ENCODE measurements at places on chromosomes 7 and 10.

DNA sequence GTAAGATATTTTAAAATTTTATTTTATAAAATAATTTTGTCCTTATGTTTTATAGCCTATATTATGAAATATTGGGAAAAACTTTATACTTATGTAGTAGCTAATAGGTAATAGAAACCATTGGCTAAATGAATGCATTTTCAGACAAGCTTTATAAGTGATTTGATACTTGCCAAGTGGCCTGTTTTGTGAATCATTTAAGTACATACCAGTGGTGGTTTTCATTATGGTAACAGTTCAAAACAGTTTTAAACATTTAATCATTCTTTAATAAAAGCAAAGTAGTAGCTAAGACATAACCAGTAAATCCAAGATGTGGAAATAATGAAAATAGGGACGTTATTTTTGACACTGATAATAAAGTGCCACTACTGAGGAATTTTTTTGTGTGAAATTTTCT lies 182.2 kb downstream of the PHF14 start:
- peak; percentile 18 for DNase-seq

DNA sequence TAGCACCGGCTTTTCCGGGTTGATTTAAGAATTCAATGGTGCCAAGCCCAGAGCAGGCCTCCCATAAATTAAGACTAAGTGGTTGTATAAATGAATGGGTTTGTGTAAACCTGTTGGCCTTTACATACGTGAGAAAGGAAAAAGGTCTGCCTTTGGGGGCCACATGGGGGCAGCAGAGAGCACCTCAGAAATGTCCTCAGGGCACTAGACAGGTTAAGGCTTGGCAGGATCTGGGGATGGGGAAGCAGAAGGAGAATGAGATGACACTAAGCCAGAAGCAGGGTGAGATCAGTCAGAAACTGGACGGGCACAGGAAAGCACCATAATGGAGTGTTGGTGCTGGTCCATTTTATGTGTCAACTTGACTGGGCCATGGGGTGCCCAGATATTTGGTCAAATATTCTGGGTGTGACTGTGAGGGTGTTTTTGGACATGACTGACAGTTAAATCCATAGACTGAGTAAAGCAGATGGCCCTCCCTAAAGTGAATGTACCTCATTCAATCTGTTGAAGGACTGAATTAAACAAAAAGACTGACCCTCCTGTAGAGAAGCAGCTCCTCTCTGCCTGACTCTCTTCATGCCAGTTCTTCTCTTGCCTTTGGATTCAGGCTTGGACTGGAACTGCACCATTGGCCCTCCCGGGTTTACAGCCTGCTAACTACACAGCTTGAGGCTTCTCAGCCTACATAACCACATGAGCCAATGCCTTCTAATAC lies 58.9 kb downstream of the FRMPD2 start:
- no peak for DNase-seq

GRCh38 chr7:71486856-71487628 lies 355.1 kb downstream of the GALNT17 start:
- DNase-seq, result peak; percentile 35

- DNase-seq, result no peak
Observed at GRCh38 chr10:58920655-58921003, 255.8 kb upstream of the PHYHIPL start.

- no peak for DNase-seq
Observed at GRCh38 chr7:21942955-21943354, 2.7 kb downstream of the CDCA7L start.

GRCh38 chr10:12412666-12413368 lies 63.5 kb downstream of the CAMK1D start:
- DNase-seq, result no peak

- peak; percentile 96 for DNase-seq
Observed at GRCh38 chr7:79282882-79283602, 170.4 kb downstream of the MAGI2 start.

DNA sequence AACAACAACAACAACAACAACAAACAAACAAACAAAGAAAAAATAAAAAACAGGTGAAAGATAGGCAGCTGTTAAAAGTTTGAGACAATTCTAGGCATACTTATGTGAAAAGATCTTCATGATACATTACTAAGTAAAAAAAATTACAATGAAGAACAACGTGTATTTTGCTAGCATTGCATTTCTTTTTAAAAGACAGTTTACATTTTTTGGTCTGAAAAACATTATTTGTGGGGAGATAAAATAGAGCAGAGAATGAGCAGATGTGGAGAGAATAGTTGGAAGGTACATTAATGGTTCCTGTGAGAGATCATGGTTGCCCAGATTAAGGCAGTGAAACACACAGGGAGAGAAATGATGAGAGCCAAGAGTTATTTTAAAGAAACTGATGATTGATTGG lies 210.2 kb upstream of the MKLN1 start:
- DNase-seq, result no peak

DNA sequence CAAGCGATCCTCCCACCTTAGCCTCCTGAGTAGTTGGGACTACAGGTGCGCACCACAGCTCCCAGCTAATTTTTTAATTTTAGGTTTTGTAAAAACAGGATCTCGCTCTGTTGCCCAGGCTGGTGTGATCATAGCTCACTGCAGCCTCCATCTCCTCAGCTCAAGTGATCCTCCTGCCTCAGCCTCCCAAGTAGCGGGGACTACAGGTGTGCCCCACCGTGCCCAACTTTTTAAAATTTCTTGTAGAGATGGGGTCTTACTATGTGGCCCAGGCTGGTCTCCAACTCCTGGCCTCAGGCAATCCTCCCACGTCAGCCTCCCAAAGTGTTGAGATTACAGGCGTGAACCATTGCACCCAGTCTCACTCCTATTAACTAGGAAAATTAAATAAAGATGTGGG lies 7.5 kb downstream of the TMEM225B start:
- DNase-seq, result no peak

DNA sequence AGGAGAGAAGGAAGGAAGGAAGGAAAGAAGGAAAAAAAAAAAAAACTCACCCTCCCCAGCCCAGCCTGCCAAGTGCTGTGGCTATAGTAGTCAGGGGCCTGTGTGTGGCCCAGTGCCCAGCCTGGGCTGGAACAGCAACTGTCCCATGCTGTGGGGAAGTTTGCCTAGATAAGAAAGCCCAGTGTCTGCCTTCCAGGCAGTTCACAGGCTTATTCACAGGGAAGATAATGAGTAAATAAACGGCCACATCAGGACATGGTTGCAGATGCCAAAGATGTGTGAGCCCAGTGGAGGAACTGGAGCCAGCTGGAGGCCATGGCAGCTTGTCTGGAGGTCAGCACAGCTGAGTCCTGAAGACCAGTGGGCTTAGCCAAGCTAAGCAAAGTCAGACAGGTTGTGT lies 132.4 kb upstream of the FOXK1 start:
- DNase-seq, result no peak

- no peak for DNase-seq
Observed at GRCh38 chr7:30971840-30972563, 8.2 kb downstream of the GHRHR start.

GRCh38 chr10:98295907-98296306 lies 27.9 kb upstream of the LOXL4 start:
- peak; percentile 20 for DNase-seq

- DNase-seq, result no peak
Observed at GRCh38 chr7:158676906-158677305, 27.7 kb downstream of the NCAPG2 start.

GRCh38 chr10:9096288-9096687 lies 1041.8 kb downstream of the GATA3 start:
- no peak for DNase-seq

- DNase-seq, result no peak
Observed at GRCh38 chr10:119301397-119301796, 94.0 kb downstream of the GRK5 start.

DNA sequence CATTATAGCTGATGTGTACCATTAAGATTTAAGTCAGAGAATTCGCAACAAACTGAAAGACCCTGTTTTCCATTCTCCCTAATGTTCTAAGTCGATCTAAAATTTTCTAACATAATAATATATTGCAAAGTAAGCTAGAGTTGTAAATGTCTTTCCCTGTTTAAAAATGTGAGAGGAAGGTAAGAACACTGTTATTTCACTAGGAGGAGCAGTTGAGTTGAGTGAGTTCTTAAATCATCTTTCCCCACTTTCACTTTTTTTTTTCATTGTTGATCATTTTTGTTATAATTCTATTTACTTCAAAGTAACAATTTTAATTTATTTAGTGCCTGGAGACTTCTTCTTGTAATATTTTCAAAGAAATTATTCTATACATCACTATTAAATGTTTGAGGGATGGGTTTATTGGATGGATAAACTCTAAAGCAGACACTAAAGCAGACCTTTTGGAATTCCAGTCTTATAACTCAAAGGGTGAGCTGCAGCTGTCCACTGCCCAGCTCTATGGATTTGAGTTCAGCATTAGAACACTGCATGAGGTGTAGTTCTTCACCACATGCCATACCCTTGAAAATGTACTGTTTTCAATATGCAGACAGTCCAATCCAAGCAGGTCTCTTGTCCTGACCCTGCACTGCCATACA lies 181.3 kb upstream of the FZD1 start:
- peak; percentile 33 for DNase-seq

DNA sequence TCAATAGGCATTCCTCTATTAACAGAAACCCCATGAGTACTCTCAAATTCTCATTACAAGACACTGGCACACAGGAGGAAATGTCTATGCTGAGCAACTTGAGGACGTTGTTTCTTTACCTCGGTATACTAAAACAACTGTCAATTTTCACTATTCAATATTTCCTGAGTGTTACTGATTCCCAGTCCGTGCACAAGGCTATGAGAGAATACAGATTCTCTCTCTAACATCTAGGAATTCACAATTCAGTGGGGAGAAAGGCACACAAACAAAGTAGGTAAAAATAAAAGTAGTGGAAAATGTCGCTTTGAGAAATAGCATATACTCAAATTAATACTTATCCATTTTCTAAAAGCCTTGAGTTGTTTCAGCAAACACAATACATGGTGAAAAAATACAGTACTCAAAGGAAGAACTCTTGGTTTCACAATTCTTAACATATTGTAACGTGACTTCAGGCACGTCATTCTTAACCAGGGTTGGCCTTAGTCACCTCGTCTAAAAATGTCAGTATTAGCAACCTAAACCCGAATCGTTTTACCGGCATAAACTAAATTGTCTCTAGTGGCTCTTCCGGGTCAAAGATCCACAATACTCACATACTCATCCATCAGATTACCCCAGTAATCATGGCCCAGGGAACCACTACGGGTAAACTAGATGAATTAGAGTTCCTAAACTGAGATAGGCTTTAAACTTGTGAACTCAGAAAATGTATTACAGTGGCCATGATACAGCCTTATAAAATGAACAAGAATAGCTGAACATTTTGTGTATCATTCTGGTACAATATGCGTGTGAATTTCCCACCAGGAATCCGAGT lies 1.5 kb downstream of the IPMK start:
- DNase-seq, result peak; percentile 75

- no peak for DNase-seq
Observed at GRCh38 chr7:33503736-33504135, 374.4 kb downstream of the BBS9 start.

- DNase-seq, result peak; percentile 54
Observed at GRCh38 chr7:157299613-157300368, 37.0 kb upstream of the DNAJB6 start.

GRCh38 chr10:101587725-101588653 lies at the start of the genes DPCD and POLL:
TSS of gene DPCD (plus strand) at chr10:101588321. CDS start at chr10:101588337, 16 bp downstream.
TSS of gene POLL (minus strand) at chr10:101588257. CDS start at chr10:101587360, 897 bp downstream.
- peak; percentile 93 for DNase-seq

GRCh38 chr10:111548084-111548726 lies 471.4 kb downstream of the ADRA2A start:
- DNase-seq, result no peak

DNA sequence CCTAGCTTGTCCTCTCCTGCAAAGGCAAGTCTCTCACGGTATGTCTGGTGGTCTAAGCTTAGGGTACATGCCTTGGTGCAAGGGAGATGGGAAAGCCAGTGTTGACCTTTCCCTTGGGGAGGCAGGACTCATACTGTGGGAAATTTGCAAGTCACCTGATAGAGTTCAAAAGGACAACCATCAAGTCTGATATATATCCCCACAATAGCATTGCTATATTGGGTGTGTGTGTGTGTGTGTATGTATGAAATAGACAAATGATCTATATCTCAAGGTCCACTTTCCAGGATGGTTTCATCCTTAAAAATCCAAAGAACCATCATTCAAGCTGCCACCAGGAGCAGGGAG lies 12.2 kb upstream of the FFAR4 start:
- DNase-seq, result no peak

- DNase-seq, result no peak
Observed at GRCh38 chr10:22365233-22365632, 19.9 kb downstream of the SPAG6 start.

GRCh38 chr10:132363376-132363775 lies 31.4 kb downstream of the LRRC27 start:
- DNase-seq, result no peak

GRCh38 chr7:3008386-3008785 lies 35.3 kb downstream of the CARD11 start:
- no peak for DNase-seq

GRCh38 chr7:137687556-137688265 lies 159.1 kb downstream of the DGKI start:
- peak; percentile 64 for DNase-seq

DNA sequence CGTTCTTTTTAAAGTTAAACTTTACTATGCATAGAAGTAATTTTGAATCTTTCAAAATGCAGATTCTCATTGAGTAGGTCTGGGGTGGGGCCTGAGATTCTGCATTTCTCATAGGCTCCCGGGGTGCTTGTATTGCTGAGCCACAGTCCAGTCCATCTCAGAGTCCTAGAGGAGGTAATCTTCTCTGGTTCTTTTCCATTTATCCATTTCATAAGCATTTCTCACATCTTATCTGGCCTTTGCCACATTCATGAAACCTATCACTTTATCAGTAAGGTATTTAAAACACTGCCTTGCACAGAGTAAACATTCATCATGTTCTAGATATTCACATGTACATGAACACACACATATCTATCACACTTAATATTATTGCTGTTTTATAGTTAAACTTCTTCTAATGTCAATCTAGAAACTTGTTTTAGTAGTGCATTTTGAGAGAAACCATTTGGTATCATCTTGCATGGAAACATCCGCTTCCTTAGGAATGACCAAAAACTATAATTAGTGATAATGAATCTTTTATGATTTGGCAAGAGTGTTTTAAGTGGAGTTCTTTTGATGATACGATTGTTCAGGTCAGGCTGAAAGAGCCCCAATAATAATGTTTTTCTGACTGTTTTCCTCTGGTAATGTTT lies 12.0 kb downstream of the GNAI1 start:
- no peak for DNase-seq

- DNase-seq, result no peak
Observed at GRCh38 chr10:86325158-86325557, 41.4 kb downstream of the GRID1 start.

DNA sequence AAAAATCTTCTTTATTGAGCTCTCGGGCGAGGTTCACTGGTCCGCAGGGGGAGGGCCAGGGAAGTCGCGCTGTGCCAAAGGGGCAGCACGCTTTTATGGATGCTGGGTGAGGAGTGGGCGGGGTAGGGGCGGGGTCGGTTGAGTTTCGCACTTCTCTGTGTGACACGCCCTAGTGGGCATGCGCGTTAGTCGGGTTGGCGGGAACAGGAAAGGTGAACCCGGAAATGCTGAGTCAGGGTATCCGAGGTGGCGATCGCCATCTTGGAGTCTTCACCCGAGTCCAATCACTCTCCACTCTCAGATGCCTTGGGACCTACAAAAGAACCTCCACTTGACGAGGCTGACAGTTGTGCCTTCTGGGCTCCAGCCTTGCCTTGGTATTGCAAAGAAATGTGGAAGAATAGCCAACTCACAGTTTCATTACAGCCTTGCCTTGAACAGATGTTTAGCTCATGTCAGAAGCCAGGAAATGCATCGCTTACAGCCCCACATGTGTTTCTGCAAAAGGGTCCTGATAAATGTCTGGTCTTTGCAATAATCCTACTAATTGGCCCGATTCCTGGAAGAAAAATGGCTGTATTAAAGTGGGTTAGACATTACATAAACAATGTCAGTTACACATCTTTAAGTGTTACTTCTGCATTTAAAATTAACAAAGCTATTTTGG lies 64.1 kb downstream of the AHR start:
- DNase-seq, result peak; percentile 65

- no peak for DNase-seq
Observed at GRCh38 chr7:151398446-151399304, 11.2 kb downstream of the WDR86 start.
